ENCODE measurements at places on chromosomes 5 and 9.

GRCh38 chr5:77698920-77699319 lies 60.4 kb upstream of the OTP start:
- no peak for DNase-seq

DNA sequence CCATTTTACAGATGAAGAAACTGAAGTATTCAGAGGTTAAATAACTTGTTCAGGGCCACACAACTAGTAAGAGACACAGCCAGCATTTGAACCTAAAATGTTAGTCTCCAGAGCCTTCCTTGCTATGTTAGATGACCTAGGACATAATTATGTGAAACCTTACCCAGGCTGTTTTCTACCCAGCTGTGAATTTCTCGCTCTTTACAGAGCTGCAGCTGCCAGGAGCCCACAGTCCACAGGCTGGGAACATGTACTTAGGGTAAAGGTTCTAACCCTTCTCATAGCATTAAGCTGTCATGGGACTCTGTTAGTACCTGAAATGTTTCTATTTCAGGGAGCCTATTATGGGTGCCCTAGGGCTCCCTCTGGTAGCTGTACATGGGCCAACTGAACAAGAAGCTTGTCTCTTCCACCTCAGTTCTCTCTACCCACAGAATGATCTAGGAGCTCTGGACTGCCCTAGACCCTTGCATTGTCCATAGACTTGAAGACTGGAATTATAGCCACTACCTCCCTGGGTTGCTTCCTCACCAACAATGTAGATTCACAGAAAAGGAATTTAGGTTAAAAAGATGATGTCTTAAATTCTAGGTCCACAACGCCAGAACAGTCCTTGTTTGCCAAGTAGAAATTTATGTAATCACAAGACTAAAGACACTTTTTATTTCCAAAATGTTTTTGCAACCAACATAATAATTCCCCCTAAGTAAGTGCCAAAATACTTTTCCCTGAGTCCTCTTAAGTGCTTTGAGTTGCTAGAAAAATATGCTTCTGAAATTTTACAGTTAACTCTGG lies 262.9 kb downstream of the PIK3R1 start:
- DNase-seq, result no peak

- DNase-seq, result no peak
These were observed 10.6 kb upstream of the VLDLR start for GRCh38 chr9:2610985-2611384.

DNA sequence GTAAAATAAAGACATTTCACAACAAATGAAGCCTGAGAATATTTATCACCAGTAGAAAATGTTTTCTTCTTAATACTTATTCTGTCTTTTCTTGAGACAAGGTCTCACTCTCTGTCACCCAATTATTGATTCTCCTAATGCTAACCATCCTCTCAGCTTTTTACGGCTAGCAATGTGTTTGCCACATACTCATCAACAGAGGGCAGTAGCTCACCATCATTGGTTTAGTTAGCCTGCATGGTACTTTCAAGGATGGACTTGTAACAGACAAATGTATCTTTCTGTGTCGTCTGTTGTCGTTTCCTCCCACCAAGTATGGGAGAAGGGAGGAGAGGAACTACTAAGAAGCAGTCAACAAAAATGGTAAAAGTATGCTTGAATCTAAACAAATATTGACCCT lies 5.9 kb upstream of the ACO1 start:
- DNase-seq, result peak; percentile 60

DNA sequence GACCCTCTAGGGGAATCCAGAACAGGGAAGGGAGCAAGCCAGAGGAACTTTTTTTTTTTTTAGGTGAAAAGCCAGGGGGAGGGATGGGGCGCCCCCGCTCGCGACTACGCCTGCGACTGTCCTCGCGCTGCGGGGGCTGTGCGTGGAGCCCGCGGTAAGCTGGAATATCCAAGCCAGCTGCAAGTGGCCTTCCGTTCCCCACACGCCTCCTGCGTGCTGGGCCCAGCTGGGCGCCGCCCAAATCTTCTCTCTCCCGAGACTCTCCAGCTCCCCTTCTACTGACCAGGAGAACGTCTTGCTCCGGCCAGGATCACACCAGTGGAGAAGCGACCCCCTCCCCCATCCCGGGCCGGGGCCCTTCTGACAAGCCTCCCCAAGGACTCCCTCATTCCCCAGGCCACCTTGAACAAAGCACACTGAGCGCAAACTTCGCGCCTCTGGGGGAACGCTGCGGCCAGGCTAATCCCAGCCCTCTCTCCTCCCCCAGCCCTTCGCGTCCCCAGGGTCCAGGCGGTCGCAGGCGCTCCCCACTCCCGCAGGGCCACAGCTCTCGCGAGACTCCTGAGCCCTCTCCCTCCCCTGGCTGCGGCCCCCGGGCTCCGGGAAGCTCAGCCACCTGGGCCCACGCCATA lies 6.6 kb downstream of the BARX1 start:
- no peak for DNase-seq

DNA sequence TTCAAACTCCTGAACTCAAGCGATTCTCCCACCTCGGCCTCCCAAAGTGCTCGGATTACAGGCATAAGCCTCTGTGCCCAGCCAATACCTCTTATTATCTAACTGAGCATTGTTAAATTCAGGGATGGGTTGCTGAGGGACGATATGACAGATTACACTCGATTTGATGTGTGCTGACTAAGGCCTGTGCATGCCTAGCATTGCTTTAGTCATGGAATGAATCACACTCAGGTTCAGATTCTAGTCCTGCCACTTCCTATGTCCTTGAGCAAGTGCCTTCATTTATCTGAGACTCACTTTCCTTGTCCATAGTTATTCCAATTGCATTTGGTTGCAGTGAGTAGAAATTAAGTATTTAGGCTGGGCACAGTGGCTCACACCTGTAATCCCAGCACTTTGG lies 19.5 kb downstream of the THBS4 start:
- no peak for DNase-seq

GRCh38 chr5:176400382-176401156 lies 12.0 kb downstream of the HIGD2A start:
- no peak for DNase-seq

- no peak for DNase-seq
These were observed 25.3 kb upstream of the ADAMTS2 start for GRCh38 chr5:179370490-179371120.
